Caki2 (cell line): ENCODE measurements at places on chromosomes 16 and 17. TPM values are rescaled to one million over a fixed set of nuclear protein-coding genes. Genes with fewer than 3 reads are reported as not detected.
A peak's percentile ranks its signal among the peaks of the same experiment; 100 is the strongest.

DNA sequence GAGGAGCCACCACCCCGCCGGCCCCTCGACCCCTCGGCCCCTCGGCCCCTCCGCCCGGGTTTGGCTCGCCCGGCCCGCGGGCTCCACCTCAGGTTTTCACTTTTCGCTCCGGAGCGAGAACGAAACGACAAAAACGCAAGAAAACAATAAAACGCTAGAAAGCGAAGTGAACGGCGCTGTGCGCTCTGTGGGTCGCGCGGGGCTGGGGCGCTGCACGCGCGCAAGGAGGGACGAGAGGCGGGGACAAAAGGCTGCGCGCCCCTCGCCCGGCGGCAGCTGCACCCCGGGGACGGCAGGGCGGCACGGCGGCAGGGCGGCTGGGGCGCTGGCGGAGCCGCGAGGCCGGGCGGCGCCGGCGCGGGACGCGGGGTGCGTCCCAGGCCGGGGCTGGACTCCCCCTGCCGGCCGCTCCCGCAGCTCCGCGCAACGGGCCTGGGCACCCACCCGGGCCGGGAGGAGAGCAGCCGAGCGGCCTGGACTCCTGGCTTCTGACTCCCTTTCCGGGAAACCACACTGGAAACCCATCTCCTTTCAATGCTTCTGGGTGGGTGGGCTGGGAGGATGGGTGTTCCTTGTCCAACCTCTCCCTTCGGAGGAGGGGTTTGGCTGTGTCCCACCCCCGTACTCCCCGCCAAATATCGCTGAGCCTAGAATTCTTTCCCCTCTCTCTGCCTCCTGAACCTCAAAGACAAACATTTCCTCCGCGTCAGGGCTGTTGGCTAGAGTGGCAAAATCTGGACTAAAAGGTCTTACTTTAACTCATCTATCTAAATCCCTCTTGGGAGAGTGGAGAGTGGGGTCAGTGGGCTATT, 9.9 kb downstream of the TBX2 start:
- peak; percentile 47 for DNase-seq

DNA sequence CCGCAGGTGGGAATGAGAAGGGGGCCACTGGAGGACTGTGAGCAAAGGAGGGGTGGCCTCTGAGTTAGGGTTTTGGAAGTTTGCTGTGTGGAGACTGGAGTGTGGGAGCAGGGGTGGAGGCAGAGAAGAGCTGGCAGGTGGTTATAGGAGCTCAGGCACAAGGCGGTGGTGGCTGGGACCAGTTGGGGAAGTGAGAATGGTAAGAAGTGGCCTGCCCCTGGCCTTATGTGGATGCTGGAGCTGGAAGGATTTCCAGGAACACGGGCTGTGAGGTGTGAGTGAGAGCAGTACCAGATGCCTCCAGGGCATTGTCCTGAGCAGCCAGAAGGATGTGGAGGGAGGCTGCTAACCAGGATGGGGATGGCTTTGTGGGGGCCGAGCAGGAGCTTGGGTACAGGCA, 277.2 kb downstream of the SNX29 start:
- DNase-seq: no peak

GRCh38 chr16:87338155-87338765, 21.1 kb upstream of the C16orf95 start:
- DNase-seq: no peak

DNA sequence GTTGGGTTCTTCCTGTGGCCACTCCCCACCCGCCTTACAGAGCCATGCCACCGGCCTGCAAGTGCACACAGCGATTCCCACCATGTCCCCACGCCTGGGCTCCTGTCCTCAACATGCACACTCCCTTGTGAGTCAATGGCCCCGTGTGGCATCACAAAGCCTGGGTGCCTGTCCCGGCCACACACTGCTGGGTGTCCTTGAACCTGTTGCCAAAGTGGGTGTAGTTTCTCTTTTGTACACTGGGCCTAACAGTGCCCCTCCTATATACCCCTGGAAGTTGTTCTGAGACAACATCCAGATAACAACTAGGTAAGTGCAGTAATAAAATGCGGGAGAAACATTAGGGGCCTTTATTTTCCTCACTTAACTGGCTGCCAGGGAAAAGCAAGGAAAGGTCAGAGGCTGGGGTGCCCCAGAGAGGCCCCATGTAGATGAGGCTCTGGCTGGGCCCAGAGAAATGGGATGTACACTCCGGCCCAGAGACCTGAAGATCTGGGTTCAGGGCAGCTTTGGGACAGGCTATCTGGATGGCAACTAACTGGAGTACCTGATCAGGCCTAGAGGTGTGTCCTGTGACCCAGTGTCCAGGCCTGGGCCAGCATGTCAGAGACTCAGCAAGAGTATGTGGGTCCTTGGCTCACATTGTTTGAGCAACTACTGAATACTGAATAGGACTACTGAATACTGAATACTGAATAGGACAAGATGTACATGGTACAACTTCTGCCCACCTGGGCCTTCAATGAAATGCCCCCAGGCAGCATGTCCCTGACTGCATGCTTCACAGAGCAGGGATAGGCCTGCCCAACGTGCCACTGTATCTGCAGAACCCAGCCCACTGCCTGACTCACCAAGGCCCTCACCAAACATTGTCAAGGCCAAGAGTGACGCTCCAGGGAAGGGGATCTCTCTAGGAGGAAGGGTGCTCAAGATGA, 8.3 kb downstream of the ABCC3 start:
- DNase-seq: peak; percentile 75

GRCh38 chr17:63405741-63406261, 40.3 kb downstream of the CYB561 start:
- DNase-seq: peak; percentile 63

The USP7 gene
- total RNA-seq: 14.9 and 27.2 TPM in 2 replicates

The HCRT gene
- total RNA-seq: not detected in 2 replicates

The TNK1 gene
- total RNA-seq: 1.8 and 2.9 TPM in 2 replicates

The OTOP3 gene
- total RNA-seq: not detected in 2 replicates

The KRTAP4-4 gene
- total RNA-seq: not detected in 2 replicates
